ENCODE measurements at places on chromosomes 3 and 15.
A peak's percentile ranks its signal among the peaks of the same experiment; 100 is the strongest.

- DNase-seq: no peak
These were observed 92.0 kb downstream of the TFDP2 start for GRCh38 chr3:142057331-142057725.

DNA sequence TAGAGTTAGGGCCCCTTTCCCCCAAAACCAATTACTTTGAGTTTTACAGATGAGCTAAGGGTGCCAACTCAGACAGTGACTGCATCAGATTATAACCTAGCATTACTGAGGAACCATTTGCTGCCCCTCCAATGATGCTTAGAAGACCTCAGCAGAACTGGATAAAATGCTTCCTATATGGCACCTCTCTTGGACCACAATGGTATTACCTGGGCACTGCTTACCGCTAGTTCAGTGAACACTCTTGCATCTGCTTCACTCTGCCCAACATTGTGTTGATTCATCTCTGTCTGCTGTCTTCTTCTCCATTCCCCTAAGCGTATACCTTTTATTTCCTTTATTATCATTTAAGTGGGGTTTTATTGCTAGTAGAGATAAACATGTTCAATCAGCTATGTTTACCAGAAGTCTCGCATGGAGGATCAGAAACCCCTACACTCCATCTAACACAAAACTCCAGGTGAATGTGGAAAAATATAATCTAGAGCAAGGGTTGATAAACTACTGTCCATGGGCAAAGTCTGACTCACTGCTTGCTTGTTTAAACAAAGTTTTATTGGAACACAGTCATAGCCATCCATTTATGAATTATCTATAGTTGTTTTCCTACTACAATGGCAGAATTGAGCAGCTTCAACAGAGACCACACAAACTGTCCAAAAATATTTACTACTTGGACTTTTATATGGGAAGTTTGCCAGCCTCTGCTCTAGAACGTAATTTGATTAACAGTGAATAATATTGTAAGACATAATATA lies 100.2 kb upstream of the PTX3 start:
- DNase-seq: no peak

DNA sequence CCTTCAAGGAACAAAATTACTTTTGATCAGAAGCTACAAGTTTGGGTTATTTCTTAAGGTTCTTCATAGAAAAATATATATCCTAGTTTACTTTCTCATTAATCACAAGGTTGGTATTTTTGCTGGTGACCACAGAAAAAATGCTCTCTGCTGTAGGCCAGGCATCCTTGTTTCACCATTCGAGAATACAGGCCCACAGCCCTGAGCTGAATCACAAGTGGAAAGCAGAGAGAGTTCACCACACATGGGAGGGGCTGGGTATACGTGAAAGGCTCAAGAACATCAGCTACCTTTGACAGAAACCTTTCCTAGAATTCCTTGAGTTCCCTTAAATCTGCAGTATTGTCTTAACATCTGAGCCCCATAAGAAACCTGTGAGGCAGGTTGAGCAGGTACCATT lies 23.2 kb downstream of the CPEB1 start:
- DNase-seq: no peak

- DNase-seq: no peak
These were observed 46.1 kb downstream of the FRMD4B start for GRCh38 chr3:69339760-69340159.

DNA sequence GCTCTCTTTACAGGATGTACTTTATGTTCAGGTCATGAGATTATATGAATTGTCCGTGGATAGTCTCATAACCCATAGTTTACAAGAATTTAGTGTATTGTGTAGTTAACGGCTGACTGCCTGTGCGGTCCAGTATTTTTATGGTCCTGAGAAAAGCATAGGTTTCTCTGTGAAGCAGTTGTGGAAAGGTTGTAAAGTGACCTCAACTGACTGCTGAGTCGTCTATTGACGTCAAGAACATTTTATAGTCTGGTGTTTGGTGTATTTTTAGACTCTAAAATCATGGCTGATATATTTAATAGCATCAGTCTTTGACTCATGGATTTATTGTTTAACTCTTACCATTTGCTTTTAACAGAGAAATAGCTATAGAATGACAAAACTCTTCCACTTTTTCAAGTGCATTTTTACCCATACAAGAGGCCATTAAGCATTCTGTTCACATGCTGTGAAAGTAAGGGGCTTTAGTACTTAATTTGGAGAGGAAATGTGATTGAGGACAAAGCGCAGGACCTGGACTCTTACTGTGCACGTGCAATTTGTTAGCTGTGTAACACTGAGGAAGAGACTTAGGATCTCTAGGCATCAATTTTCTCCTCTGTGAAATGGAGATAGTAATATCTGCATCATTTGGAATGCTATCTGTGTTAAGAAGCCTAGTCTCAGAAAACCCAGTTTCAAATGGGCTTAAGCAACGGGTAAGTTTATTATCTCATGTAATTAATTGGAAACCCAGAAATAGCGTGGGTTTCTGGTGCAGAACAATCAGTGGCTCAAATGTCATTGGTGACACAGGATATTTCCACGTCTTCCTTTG lies 240.8 kb downstream of the NFKBIZ start:
- DNase-seq: no peak

DNA sequence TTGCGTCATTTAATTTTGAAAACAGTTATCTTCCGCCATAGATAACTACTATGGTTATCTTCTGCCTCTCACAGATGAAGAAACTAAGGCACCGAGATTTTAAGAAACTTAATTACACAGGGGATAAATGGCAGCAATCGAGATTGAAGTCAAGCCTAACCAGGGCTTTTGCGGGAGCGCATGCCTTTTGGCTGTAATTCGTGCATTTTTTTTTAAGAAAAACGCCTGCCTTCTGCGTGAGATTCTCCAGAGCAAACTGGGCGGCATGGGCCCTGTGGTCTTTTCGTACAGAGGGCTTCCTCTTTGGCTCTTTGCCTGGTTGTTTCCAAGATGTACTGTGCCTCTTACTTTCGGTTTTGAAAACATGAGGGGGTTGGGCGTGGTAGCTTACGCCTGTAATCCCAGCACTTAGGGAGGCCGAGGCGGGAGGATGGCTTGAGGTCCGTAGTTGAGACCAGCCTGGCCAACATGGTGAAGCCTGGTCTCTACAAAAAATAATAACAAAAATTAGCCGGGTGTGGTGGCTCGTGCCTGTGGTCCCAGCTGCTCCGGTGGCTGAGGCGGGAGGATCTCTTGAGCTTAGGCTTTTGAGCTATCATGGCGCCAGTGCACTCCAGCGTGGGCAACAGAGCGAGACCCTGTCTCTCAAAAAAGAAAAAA lies 1.2 kb downstream of the B2M start:
- DNase-seq: peak; percentile 71

DNA sequence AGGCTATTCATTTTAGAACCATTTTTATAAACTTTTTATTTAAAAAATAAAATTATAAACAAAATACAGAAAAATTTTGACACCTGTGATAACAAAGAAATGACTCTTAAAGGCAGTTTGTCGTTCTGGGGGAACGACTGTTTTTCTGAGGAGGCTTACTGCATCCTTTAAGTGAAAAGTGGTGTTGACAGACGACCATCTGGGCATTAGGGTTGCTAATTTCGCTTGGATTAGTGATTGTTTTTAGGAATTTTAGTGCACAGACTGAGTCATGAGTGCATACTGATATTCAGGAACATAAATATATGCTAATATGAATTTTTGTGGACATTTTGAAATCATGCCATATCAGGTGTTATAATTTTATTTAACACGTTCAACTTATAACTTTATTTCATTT lies 28.5 kb downstream of the OSTN start:
- DNase-seq: no peak

DNA sequence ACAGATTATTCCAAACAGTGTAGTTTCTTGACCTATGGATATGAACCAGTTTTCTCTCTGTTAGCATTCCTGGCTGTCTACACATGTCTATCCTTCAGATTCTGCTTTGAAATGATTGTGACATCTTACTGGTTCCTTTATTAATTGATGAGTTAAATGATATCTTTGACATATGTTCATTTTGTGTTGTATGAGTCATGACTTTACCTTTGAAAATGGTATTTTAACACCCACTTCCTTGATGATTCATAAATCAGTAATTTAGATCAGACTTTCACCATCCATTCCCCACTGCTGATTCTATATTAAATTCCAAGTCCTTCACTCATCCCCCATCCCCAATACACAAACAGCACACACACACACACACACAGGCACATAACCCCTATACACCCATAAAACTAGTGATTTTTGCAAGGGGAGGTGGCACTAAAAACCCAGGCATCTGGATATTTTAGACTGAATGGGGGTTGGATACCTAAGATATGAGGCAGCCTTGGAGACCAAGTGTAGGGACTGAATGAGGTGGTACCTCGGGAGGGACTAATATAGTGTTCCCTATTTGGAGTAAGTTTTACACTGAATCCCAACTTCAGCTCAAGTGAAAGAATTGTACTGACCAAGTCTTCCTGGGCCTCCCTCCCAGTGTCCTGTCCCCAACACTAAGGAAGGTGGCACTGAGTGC lies 9.7 kb downstream of the CCK start:
- no peak for DNase-seq

GRCh38 chr15:32981536-32981935 lies 213.0 kb downstream of the FMN1 start:
- no peak for DNase-seq

DNA sequence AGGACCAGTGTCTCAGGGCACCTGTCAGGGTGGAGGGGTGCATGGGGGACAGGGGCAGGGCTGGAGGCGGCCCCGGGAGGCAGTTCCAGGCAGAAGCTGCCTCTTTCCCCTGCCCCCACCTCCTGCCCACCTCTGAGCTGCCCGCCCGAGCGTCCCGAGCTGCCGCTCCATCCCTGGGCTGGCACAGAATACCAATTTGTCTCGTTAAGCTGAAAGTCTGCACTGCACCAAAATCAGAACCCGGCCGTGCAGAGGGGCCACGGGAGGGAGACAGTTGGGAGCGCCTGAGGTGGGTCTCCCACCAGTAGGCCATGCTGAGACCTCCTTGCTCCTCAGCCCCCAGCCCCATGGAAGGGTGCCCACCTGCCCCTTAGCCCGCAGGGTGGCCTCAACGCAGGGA lies 1.3 kb upstream of the ATP2B2 start:
- no peak for DNase-seq

DNA sequence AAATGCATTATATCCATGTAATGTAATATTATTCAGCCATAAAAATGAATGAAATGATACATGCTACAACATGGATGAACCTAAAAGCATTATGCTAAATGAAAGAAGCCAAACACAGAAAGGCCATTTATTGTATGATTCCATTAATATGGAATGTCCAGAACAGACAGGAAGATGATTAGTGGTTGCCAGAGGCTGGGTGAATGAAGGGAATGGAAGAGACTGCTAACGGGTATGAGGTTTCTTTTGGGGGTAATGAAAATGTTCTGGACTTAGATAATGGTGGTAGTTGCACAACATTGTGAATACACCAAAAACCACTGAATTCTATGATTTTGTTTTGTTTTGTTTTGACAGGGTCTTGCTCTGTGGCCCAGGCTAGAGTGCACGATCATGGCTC lies 61.6 kb upstream of the MAP4 start:
- no peak for DNase-seq

DNA sequence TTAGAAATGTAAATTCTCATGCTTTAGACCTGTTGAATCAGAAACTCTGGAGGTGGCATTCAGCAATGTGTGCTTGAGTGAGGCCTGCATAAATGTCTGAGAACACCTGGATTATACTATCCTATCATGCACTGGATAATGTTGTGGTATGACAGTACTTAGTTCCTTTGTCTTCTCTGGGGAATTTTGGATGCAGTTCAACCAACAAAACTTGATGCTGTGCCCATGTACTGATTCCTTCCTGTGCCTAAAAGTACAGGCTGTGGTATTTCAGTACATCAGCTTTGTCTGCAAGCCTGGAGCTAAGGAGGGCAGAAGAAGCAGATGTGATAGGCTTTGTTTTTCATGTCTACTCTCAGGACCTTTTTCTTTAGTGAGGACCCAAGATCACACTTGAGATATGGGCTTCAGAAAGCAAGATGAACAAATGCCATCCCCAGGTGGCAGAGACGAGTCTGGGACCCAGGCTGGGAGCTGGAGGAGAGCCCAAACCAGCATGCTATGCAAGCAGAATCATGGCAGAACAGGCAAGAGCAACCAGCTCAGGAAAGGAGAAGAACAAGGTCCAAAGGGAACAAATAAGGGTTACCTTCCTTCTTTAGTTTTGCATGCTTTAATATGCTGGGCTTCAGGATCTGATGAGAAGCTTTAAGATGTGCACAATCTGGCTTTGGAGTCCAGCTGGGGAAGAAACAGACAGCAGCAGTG lies 124.7 kb downstream of the MYRIP start:
- DNase-seq: no peak

GRCh38 chr15:76803049-76803571 lies 102.0 kb downstream of the SCAPER start:
- DNase-seq: no peak

- no peak for DNase-seq
These were observed 104.0 kb downstream of the SEMA5B start for GRCh38 chr3:122923611-122924010.

GRCh38 chr3:186386883-186387560 lies 25.0 kb upstream of the DGKG start:
- no peak for DNase-seq

DNA sequence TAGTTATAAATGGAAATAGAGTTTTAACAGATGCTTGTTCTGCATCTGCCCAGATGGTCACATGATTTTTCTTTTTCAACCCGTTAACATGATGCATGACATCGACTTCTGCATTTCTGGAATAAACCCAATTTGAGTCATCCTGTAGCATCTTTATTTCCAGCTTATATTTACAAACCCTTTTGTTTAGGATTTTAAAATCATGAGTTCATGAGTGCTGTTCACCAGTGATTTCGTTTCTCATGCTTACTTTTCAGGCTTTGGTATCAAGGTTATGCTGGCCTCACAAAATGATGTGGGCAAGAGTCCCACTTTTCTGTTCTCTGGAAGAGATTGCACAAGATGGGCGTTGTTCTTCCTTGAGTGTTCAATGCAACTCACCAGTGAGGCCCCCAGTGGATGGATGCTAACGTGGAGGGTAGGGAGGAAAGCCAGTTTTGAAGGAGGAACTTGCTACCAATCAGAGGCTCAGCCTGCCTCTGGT lies 5.2 kb downstream of the HRH1 start:
- DNase-seq: no peak

DNA sequence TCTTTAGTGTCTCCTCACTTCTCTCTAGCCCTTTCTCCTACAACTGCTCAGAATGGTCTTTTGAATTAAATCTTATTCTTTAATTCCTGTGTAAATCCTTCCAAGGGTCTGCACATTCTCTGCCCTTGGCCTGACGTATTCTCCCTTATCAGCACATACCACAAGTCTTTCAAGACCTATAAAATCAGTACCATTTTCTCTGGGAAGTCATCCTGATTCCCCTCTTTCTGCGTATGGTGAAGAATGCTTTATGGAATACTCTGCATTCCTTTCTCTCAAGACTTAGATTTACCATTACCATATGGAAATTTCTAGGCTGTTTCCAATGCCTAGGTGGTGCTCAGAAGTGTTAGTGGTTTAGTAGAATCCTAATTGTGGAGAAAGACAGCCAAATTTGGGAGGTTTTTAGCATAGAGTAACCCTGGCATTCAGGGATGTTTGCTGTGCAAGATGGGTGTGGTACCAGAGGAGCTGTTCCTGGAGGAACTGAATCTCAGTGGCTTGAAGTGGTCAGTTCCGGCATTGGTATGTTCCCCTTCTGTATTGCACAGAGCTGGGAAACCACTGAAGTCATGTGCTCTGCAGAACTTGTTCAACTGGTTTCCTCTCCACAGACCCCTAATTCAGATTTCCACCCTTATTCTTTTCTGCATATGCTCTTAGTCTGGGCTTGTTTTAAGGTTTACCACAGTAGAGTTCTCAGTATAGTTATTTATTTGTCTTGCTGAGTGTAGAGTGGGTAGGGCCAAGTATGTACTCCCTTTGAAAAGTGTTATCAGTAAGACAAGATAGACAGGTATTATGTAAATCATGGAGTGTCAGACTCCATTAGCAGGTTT lies 24.5 kb downstream of the IQGAP1 start:
- no peak for DNase-seq

- no peak for DNase-seq
These were observed 150.4 kb downstream of the TIGIT start for GRCh38 chr3:114444216-114444615.

Measured in stimulated activated CD4-positive, alpha-beta T cell treated with anti-CD3 and anti-CD28 coated beads, Interleukin-2, amount 100 ng/mL, for 24 hours (primary cell).